ENCODE measurements at places on chromosomes 6 and 20.

- DNase-seq: peak; percentile 17
These were observed 26.2 kb upstream of the GATA5 start for GRCh38 chr20:62501801-62502495.

- no peak for DNase-seq
These were observed 39.4 kb downstream of the SLC9A8 start for GRCh38 chr20:49851991-49852390.

DNA sequence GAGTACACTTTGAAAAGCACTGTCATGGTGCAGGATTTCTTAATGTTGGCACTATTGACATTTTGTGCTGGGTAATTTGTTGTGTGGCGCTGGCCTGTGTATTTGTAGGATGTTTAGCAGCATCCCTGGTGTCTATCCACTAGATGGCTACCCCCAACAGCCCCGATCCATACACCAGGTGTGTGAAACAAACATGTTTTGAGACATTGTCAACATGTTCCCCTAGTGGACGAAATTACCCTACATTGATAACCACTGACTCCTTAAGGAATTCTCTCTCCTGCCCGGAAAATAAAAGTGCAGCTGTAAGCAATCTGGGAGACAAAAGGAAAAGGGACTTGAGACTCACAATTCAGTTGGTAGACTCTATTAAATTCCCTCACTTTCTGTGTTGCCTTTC lies 52.6 kb upstream of the TMEM200A start:
- no peak for DNase-seq

- DNase-seq: peak; percentile 5
These were observed 5.4 kb upstream of the GINM1 start for GRCh38 chr6:149560736-149561135.

- DNase-seq: no peak
These were observed 776.1 kb downstream of the TENT5A start for GRCh38 chr6:80976336-80976735.

- no peak for DNase-seq
These were observed 59.8 kb upstream of the CCDC167 start for GRCh38 chr6:37559501-37559900.

GRCh38 chr6:29629571-29629970 lies 3.4 kb downstream of the GABBR1 start:
- DNase-seq: no peak

All from activated T-cell treated with anti-CD3 and anti-CD28 coated beads for 1 hour (primary cell).